IMR-90 (cell line): ENCODE measurements at places on chromosomes 2 and 18. TPM values are rescaled to one million over a fixed set of nuclear protein-coding genes. Genes with fewer than 3 reads are reported as not detected.

Gene CLEC4F
- not detected in 2 replicates for polyA plus RNA-seq

Gene ACKR3
- polyA plus RNA-seq = not detected in 2 replicates

Gene SOWAHC
- 3.2 and 3.4 TPM in 2 replicates for polyA plus RNA-seq

Gene LAMA3
- polyA plus RNA-seq = 0.13 and 0.19 TPM in 2 replicates

Gene CENPA
- polyA plus RNA-seq = 11.9 and 14.9 TPM in 2 replicates

Gene DYNAP
- polyA plus RNA-seq = not detected in 2 replicates

Gene PAIP2B
- 0.14 and 0.15 TPM in 2 replicates for polyA plus RNA-seq

Gene TACR1
- polyA plus RNA-seq = 0.06 and 0.09 TPM in 2 replicates

Gene DPYSL5
- polyA plus RNA-seq = not detected in 2 replicates

Gene CFAP221
- not detected in 2 replicates for polyA plus RNA-seq

Gene ECEL1
- not detected in 2 replicates for polyA plus RNA-seq

Gene TLX2
- polyA plus RNA-seq = not detected in 2 replicates

Gene ARHGEF4
- 5.0 and 6.5 TPM in 2 replicates for polyA plus RNA-seq

Gene IL36G
- polyA plus RNA-seq = not detected in 2 replicates

Gene TXNDC2
- 0.16 TPM in 1 of 2 replicates, not detected in the other for polyA plus RNA-seq

Gene AAMP
- 104 and 108 TPM in 2 replicates for polyA plus RNA-seq

Gene ALPI
- not detected in 2 replicates for polyA plus RNA-seq

Gene IL1A
- 0.39 and 0.48 TPM in 2 replicates for polyA plus RNA-seq

Gene E2F6
- polyA plus RNA-seq = 7.2 and 8.2 TPM in 2 replicates

Gene MAP3K19
- not detected in 2 replicates for polyA plus RNA-seq

Gene MCFD2
- polyA plus RNA-seq = 127 and 145 TPM in 2 replicates

Gene C2orf15
- polyA plus RNA-seq = not detected in 2 replicates

Gene SLC9A4
- polyA plus RNA-seq = not detected in 2 replicates

Gene CRYGD
- polyA plus RNA-seq = not detected in 2 replicates

Gene PRKCE
- 8.1 TPM in 2 replicates for polyA plus RNA-seq

Gene WBP1
- polyA plus RNA-seq = 78.5 and 89.3 TPM in 2 replicates

Gene UCN
- 0.22 and 0.30 TPM in 2 replicates for polyA plus RNA-seq

Gene UGT1A5
- not detected in 2 replicates for polyA plus RNA-seq

Gene SRBD1
- polyA plus RNA-seq = 2.9 and 3.5 TPM in 2 replicates

Gene CYP20A1
- 5.0 and 7.0 TPM in 2 replicates for polyA plus RNA-seq

Gene NEU2
- polyA plus RNA-seq = not detected in 2 replicates

Gene GAREM1
- polyA plus RNA-seq = 1.4 and 1.7 TPM in 2 replicates
